ENCODE measurements at places on chromosomes 3 and 15.

DNA sequence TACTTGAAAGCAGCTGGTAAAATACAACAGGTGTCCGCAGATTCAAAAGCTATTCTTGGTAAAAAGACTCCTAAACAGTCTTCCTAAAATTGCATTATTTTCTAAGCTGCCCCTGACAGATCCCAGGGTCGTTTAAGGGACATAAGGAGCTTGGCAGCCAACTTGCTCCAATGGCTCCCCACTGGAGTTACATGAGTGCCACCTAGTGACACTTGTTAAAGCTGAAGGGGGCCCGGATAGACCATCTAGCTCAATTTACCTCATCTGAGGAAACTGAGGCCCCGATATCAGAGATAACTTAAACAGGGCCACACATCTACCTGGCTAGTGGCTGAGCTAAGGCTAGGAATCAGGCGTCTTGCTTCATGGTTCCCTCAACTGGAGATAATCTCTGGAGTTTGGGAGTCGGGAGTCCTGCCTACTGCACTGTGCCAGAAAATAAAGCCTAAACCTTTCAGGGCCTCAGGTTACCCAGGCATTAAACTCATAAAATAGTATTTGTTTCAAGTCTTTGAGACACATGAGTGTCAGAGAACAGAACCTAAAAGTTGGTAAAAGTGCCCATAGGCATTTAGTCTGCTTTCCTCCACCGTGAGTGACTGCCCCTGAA lies 6.5 kb upstream of the TBC1D23 start:
- DNase-seq, result peak; percentile 11

GRCh38 chr15:29734917-29735572 lies 87.2 kb downstream of the TJP1 start:
- no peak for DNase-seq

GRCh38 chr3:150249779-150250470 lies 158.2 kb upstream of the TSC22D2 start:
- DNase-seq, result no peak

DNA sequence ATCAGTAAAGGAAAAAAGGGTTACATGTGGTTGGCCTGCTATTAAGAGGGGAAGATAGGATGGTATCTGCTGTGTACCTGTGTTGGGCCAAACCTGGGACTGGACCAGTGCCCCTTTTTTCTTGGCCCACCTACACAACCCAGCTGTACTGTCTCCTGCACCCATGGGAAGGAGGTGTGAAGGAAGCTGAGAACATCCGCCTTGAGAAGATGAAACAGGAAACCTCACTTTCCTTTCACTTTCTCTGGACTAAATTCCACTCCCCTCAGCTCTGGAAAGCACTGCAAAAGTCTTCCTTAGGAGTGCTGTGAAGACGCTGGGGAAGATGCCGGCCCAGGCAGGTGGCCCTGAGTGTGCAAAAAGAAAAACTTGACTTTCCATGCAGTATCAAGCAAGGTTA lies 37.6 kb downstream of the LRRN1 start:
- DNase-seq, result no peak

DNA sequence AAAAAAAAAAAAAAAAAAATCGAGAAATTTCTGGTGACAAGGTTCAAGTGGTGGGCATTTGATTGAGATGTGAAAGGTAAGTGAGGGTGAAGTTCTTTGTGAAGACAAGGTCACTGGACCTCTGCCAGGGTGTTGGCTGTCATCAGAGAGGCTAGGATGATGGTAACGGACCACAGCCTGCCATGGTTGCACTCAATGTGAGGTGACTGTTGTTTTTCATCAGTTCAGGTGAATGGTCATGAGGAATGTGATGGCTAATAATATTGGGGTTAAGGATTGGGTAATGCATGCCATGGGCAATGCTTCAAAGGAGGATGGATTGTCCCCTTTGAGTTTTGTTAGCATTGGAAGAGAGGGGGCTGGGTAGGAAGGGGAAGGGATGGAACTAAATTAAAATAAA lies 4.3 kb upstream of the ALPK3 start:
- DNase-seq, result no peak

GRCh38 chr3:56295161-56295560 lies 173.1 kb downstream of the ERC2 start:
- no peak for DNase-seq

DNA sequence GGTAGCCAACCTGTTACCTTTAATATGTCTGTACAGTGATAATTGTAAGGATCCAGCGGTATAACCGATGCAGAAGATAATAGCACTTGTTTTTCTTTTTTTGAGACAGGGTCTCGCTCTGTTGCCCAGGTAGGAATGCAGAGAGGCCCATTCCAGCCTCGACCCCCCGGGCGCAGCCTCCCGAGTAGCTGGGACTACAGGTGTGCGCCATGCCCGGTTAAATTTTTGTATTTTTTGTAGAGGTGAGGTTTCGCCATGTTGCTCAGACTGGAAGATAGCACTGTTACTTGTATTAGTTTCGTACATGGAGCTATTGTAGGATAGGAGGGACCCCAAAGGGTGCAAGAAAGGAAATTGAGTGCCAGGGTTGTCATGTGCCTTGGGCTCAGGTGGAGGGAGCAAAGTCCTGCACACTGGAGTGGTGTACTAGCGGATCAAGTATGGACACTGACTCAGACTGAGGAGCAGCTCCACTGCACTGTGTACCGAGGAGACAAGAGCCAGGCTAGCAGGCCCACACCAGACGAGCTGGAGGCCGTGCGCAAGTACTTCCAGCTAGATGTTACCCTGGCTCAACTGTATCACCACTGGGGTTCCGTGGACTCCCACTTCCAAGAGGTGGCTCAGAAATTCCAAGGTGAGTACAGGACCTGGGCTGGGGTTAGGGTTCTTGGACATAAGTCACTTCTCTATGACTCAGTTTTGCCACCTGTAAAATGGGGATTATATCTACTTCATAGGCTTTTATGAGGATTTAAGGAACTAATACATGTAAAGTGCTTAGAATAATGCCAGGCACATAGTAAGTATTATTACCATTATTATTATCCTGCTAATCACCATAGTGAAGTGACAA lies 1.0 kb downstream of the OGG1 start:
- DNase-seq, result no peak

DNA sequence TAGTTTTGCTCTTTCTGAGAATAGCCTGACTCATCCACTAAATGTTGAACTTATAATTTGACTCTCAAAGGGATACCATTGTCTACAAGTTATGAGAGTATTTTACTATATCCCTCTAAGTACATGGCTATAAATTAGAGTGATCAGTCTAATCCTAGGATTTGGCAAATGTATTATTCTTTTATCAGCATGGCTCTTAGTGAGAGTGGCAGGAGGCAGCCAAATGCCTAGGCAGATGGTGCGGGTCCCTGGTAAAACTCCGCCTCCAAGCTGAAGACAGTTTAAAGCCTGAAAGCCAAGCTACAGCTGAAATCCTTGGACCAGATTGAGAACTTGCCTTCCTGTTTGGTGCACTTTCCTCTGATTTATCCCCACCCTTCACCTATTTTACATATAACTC lies 631.8 kb downstream of the SQOR start:
- no peak for DNase-seq

DNA sequence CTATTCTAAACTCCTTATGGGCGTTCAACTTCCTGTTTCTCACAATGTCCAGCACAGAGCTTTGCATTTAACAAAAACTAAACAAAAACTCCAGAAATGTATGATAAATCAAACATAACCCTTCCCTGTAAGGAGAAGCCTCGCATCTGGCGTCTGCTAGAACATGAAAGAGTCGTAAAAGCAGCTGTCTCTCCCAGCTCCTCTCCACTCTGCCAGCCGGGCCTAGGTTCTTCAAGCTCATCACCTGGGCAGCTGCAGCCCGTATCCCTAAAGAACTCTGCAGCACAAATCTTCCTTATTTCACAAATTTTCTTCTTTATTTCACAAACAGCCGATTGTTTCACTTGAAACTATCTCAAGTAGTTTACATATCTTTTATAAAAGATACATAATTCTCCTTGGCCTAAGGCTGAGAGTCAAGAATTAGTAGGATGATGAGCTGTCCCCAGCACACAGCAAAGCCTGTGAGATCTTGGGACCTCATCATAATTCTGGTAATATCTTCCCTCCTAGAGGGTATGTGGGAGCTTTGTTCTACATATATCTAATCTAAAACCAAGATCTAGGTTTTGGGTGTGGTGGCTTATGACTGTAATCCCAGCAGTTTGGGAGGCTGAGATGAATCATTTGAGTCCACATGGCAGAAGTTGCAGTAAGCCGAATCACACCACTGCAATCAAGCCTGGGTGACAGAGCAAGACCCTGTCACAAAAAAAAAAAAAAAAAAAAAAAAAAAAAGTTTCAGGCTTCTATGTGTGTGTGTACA lies 35.3 kb downstream of the ANXA2 start:
- DNase-seq, result no peak

DNA sequence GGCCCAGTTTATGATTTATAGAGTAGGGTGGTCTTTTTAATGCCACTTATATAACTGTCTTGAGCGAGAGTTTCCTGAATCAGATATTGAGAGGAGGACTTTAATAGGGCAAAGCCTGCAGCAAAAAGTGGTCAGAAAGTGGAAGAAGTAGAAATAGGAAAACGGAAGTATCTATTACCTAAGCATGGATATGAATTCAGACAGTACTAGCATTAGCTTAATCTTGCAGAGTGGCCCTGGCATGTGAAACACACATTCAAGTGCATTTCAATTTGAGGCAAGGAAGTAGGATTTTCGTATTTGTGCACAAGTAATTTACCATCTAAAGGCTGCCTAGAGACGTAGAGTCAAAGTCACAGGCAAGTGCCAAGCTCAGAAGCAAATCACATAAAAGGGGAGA lies 622.3 kb downstream of the DIPK2A start:
- no peak for DNase-seq

- DNase-seq, result no peak
Measured at GRCh38 chr15:36887214-36887961, 213.0 kb downstream of the MEIS2 start.

- DNase-seq, result no peak
Measured at GRCh38 chr3:56784448-56785001, 17.2 kb downstream of the ARHGEF3 start.
